ENCODE measurements at places on chromosomes 12 and 14. TPM values are rescaled to one million over a fixed set of nuclear protein-coding genes. Genes with fewer than 3 reads are reported as not detected.

Gene ETV6
- 19.9 TPM for total RNA-seq

Gene KRT83
- total RNA-seq = not detected

Gene FITM1
- total RNA-seq = not detected

Gene TMEM229B
- total RNA-seq = 0.43 TPM

Gene METTL25
- 13.0 TPM for total RNA-seq

Gene GLI1
- total RNA-seq = 1.1 TPM

Gene INSM2
- not detected for total RNA-seq

Gene HSPB8
- 13.7 TPM for total RNA-seq

Gene KERA
- not detected for total RNA-seq

Gene FAM161B
- total RNA-seq = 3.3 TPM

Gene PUS1
- total RNA-seq = 18.0 TPM
